ENCODE measurements at places on chromosomes 16 and 17.
A peak's percentile ranks its signal among the peaks of the same experiment; 100 is the strongest.

DNA sequence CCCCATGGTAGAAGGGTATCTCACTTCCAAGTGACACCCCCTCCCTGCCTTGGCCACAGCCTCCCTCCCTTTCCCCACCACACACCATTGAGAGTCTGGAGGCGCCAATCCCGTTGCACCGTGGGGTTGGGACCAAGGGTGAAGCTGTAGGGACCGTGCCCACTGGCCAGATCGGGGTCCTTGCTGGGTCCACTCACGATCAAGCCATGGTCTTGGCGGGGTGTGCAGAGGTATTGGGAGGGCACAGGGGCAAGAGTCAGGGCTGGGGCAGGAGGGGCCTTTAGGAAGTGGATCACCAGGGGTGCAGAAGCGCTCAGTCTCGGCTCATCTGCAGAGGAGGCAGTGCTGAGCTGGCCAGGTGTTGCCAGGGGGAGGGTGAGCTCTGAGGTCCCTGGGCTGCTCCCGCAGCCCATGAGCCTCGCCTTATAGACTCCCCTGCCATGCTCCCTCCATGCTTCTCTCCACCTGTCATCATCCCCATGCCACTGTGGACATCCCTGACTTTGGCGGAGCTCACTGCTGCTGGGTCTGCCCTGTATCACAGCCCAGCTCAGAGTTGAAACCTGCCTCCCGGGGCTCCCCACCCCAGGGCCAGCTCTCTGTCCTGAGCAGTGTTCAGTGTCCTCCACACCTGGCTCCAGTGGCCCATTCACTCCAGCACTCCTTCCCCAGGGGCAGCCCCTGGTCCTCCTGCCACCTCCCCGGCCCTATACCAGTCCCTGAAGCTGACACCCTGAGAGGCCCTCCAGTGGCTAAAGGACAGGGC lies 8.3 kb downstream of the CDH16 start:
- no peak for DNase-seq

- peak; percentile 30 for DNase-seq
Observed at GRCh38 chr17:77501101-77501566, 360.4 kb downstream of the SEC14L1 start.

DNA sequence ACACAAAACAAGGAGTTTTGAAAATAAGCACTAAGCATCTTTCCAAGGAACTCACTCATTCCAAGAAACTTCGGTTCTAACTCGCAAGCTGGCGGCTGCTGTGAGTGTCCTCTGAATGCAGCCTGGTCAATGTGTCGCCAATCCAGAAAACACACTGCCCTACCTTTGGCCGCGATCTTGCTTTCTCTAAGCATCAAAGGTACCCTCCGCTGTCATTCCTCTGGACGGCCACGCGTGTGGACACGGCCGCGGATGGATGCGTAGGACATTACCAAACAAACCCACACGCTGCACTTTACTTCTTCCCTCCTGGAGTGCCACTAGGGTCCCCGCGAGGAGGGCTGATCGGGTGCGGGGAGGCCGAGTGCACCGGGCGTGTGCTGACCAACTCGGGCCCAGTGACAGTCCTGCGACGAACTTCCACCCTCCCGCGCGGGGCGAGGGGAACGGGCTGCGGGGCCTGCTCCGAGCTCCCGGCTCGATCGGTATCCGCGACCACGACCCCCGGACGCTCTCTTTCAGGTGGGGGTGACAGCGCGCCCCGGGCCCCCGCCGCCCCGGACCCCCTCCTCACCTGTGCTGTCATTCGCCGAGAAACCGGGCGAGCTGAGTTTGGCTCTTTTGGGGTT lies 1.1 kb downstream of the CREBBP start:
- peak; percentile 20 for DNase-seq

DNA sequence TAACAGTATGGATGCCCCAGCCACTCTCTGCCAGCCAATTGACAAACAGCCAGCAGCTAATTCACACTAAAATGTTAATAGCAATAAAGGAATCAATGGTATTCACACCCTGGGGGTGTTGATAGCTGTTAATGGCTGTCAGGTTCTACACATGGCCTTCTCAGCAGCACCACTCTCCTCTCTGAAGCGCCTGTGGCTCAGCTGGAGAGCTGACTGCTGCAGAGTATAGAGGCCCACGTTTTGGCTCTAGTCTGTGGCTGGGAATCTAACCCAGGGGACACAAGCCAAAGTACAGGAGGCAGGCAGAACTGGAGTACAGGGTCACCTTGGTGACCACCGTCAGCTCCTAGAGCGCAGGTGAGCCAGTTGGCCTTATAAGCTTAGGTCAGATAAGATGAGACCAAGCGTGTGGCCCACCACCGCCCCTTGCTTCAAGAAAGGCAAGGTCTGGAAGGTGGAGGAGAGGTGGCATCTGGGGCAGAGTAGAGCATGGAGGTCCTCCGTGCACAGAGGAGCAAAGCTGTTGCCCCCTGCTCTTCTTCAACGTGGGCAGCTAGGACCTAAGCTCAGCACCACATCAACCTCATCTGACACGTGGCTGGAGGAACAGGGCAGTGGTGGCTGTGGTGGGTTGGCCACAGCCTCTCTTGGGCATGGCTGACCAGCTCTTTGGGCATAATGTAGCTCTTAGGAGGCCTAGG lies 25.4 kb downstream of the CCR7 start:
- DNase-seq = no peak

- no peak for DNase-seq
Observed at GRCh38 chr16:4745274-4745569, 10.9 kb downstream of the DNAAF8 start.

GRCh38 chr17:3727041-3727440 lies 3.3 kb downstream of the HASPIN start:
- DNase-seq = no peak

- DNase-seq = no peak
Observed at GRCh38 chr17:27489045-27489715, 32.9 kb downstream of the KSR1 start.

DNA sequence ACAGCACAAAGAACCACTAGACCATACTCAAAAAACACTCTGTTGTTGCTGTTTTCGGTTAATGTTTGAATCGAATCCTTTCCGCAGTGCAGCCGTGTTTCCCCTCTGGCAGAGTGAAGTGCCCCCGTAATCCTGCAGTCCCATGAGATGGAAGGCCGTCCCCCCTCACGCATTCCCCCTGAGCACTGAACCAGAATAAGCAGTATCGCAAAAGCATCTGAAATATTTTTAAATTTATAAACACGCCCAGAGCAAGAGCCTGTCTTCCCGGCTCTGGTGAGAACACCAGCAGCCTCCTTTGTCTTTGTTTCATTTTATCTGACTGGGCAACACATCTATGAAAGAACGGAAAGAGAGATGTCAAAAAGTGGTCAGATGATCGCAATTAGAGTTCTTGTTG lies 121.0 kb upstream of the ADAMTS18 start:
- no peak for DNase-seq

DNA sequence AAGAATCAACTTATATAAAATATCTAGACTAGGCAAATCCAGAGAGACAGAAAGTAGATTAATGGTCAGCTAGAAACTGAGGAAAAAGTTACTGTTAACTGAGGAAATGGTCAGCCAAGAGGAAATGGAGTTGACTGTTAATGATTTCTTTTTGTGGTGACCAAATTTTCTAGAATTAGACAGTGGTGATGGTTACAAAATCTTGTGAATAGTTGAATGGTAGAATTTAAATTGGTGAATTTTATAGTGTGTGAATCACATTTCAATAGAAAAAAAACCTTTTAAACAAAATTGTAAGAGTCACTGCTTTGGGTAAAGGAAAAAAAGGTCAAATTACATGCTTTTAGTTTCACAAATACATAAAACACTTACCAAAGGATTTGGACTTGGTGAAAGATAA lies 30.0 kb downstream of the APPBP2 start:
- no peak for DNase-seq

GRCh38 chr17:42780851-42781638 lies 635 bp downstream of the WNK4 start:
- DNase-seq = no peak

DNA sequence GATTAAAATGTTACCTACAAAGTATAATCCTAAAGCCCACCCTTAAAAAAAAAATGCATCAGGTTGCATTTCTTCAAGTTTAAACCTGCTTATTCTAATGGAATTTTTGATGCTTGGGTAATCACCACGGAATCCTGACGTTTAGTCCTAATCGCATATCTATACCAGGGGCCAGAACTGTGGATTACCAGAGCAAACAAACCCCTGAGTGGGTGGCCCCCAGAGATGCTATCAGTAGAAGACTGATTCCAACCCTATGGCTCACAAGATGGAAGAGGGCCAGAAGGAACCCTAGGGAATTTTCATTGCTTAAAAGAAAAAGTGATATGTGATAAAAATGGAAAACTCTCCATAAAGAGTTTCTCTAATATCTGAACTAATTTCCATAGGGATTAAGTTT lies 152.2 kb upstream of the NOG start:
- DNase-seq = no peak

DNA sequence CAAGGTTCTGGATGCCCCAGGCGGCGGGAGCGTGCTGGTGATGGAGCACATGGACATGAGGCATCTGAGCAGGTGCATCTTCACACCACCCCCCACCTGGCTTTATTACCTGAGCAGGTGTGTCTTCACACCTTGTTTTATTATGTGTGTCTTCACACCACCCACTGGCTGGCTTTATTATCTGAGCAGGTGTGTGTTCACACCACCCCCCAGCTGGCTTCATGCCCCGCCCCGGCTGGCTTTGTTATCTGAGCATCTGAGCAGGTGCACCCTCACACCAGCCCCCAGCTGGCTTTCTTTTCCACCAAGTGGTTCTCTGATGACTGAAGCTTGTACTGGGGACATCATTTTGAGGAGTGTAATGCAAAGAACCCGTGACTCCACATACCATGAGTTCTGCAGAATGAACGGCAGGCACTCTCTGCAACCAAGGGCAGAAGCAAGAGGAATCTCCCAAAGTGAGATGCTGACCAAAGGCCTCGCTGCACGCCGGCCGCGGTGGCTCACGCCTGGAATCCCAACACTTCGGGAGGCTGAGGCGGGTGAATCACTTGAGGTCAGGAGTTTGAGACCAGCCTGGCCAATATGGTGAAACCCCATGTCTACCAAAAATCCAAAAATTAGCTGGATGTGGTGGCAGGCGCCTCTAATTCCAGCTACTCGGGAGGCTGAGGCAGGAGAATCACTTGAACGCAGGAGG lies 2.6 kb downstream of the FN3KRP start:
- DNase-seq = no peak

DNA sequence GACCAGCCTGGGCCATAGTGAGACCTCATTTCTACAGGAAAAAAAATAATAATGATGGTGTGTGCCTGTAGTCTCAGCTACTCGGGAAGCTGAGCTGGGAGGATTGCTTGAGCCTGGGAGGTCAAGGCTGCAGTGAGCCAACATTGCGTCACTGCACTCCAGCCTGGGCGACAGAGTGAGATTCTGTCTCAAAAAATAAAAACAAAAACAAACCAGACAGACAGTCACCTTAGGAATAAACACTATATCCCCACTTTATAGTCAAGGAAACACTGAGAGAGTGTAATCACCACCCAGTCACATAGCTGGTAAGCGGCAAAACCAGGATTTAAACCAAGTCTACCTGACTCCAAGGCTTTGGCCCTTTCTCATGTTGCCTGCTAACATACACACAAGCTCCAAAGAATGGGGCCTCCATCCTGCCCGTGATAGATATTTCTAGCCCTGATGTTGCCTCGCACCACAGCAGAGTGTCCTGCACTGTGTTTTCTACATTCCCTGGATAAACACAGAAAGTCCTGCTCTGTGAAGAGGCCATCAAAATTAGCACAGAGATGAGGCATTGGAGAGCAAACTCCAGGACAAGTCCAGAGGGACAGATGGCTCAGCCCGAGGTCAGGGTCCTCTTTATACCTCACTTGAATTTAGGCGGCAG lies 66.1 kb upstream of the SMURF2 start:
- DNase-seq = no peak

DNA sequence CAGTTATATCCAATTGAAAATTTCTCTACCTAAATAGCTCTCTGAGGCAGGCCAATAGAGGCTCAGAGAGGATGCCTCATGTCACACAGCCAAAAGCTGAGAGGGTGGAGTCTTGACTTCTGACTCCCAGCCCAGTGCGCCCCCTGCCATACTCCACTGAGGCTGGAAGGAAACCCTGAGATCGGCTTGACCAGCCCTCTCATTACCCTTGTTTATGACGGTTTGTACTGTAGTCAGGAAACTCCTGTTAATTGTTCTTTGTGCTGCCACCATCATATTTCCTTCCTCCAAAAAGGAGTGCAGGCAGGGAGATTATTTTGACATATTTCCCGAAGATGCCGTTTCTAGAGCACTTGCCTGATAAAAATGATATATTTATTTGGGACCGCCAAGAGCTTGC lies 107.9 kb downstream of the AIPL1 start:
- DNase-seq = no peak

- DNase-seq = no peak
Observed at GRCh38 chr16:68447653-68448359, 502 bp downstream of the SMPD3 start.

DNA sequence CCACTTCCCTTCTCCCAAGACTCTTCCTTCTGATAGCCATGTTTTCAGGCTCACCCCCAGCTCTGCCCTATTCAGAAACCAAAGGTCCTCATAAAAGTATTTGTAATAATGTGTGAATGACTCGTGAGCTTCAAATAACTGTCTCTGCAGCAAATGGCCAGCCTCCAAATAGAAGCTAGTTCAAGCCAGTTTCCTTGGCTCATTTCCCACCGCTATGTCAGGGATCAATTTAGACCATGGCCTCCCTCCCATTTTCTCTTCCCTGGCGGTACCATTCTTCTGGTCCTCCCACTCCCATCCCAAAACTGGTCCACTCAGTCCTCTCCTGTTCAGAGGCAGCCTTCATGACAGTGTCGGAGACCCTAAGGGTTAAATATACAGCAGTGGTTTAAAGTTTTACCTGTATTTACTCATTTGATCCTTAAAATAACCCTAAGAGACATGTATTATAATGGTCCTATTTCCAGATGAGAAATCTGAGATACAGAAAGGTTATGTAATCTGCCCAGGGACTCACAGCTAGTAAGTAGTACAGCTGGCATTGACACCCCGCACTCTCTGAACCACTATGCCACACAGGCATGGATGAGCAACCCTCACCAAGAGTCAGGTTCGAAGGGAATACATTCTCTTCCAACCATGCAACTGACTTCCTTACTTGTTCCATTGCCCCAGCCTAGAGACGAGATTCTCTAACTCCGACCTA lies 42.9 kb downstream of the GAS7 start:
- DNase-seq = no peak

DNA sequence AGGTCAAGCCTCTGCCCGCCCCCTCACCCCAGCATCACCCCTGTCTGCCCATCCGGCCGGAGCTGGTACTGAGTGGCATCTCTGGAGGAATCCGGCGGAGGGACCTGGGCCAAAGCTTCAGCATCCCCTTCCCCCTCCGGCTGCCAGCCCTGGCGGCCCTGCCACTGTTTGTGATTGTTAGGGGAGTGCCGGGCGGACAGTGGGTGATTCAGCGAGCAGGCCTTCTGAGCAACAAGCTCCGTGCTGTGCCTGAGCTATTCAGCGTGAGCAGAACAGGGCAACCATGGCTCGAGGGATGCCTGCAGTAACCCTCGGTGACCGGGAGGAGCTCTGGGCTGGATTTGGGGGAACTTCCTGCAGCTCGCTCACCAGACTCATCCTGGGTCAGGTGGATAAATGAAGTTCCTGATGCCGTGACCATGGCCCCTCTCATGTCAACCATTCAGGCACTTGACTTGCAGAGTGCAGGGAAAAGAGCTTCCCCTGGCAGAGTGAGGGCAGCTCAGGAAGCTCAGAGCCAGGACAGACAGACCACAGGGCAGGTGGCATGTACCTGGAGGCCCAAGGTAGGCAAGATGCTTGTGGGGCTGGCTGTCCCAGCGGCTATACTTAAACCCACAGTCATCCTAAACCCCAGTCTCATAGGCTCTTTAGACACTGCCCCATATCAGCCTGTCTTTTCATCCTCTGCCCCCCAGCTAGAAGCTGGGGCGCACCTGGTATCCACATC lies 24.3 kb upstream of the MLKL start:
- DNase-seq = no peak
